Activated naive CD4-positive, alpha-beta T cell treated with anti-CD3 and anti-CD28 coated beads, Interleukin-2, amount 50 U/mL, for 16 hours (primary cell): ENCODE measurements at places on chromosomes 5 and 9.

- DNase-seq, result no peak
Measured at GRCh38 chr5:72040513-72040912, 66.8 kb upstream of the MAP1B start.

DNA sequence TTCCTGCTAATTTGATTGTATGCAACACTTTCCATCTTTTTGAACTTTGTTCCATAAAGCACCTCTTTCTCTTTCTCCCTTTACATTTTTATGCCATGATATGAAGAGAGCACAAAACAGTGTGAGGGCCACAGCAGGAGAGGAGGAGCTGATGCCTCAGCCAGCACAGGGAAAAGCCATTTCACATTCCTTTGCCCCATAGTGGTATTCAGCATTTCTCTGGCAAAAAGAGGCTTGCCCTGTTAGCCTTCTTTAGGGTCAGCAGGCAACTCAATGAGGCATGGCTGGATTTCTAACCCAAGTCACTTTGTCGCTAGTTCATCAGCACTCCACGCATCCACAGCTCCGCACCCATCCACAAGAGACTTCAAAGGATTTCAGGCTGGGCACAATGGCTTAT lies 23.1 kb upstream of the TRPC7 start:
- DNase-seq, result no peak

GRCh38 chr9:77161191-77161590 lies 16.1 kb upstream of the VPS13A start:
- no peak for DNase-seq

GRCh38 chr5:39394946-39395345 lies 29.8 kb downstream of the DAB2 start:
- DNase-seq, result no peak

- DNase-seq, result peak; percentile 50
Measured at GRCh38 chr5:6829150-6829784, 116.0 kb downstream of the TENT4A start.

GRCh38 chr9:129281506-129282145 lies 103.6 kb upstream of the IER5L start:
- no peak for DNase-seq

GRCh38 chr5:119706049-119706448 lies 76.7 kb downstream of the FAM170A start:
- no peak for DNase-seq

DNA sequence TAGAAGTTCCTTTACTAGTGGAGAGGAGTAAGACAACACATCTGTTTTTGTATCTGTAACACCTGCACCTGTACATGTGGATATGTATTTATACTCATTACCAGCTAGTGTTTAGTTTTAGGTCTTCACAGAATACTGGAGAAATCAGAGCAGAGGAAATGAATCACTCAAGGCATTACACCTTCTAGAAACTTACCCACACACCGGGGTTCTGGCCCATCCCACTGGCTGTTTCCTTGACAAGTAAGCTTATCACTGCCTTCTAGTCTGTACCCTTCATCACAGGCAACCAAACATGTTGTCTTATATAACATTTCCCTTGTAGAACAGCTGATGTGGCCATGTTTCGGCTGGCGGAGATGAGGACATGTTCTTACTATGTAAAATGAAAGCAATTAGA lies 76.7 kb downstream of the SVEP1 start:
- DNase-seq, result no peak

DNA sequence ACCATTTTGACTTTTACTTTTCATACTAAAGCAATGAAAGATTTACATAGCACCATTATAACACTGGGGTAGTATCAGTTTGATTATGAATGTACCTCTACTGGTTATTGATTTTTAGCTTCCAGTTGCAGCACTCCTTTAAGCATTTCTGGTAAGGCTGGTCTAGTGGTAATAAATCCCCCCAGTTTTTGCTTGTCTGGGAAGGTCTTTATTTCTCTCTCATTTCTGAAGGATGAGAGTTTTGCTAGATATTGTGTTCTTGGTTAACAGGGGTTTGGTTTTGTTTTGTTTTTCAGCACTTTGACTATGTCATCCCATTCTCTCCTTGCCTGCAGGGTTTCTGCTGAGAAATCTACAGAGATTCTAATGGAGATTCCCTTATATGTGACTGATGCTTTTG lies 26.9 kb upstream of the IGFBPL1 start:
- DNase-seq, result no peak

DNA sequence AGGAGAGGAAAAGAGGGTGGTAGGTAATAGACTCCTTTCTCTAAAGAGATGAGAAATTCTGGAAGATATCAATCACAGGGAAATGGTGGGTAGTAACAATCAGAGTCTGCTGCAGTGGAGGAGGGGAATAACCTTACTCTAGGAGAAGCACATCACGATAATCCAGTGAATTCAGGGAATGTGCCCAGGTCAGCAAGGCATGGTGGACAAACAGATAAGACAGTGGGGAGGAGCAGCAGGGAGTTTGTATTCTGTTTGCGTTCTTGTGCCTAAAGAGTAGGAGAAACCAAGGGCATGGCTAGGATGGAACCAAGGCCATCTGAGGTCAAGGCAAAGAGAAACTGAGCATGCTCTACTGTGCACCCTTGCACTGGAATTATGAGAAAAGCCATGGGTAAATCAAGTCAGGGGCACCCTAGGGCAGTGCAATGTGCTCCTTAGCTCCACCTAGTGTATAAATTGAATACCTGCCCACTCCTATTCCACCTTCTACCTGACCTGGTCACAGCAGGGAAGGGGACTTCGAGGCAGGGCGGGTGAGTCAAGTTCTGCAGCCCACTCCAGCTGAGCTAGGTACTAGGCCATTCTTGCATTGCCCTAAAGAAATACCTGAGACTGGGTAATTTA lies 31.6 kb downstream of the RETREG1 start:
- DNase-seq, result no peak

- DNase-seq, result no peak
Measured at GRCh38 chr5:164306662-164307061, 801.2 kb downstream of the MAT2B start.

- no peak for DNase-seq
Measured at GRCh38 chr5:132815454-132815853, 2.4 kb downstream of the SOWAHA start.

DNA sequence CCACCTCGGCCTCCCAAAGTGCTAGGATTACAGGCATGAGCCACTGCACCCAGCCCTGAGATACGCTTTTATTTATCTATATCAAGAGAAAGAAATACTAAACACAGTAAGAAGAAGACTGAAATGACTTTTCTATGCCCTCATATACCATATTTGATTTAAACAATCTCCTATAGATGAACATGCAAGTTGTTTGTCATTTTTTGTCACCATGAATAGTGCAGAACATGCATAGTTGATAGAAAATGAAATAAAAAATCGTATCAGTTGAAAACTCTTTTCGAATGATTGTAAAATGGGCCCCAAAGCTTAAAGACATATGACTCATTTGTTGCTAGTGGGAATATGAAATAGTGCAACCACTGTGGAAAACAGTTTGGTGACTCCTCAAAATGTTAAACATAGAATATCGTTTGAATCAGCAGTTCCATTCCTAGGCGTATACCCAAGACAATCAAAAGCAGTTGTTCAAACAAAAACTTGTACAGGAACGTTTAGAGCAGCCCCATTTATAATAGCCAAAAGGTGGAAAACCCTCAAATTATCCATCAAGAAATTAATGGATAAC lies 61.4 kb upstream of the ANKH start:
- DNase-seq, result no peak

DNA sequence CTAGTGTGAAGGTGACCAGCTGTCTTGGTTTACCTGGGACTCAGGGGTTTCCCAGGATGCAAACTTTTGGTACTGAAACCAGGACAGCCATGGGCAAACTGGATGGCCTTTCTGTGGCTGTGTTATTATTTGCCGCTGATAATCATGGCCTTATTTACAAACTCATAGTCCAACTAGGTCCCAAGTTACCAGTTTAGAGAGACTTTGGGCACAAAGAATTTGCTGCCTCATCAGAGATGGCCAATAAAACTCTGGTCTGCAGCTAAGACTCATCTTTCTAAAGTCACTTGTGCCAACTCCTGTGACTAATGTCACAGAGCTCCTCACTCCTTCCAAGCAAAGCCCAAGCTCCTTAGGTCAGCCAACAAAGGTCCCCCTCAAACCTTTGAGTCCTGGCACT lies 47.5 kb upstream of the PLPP6 start:
- DNase-seq, result no peak

DNA sequence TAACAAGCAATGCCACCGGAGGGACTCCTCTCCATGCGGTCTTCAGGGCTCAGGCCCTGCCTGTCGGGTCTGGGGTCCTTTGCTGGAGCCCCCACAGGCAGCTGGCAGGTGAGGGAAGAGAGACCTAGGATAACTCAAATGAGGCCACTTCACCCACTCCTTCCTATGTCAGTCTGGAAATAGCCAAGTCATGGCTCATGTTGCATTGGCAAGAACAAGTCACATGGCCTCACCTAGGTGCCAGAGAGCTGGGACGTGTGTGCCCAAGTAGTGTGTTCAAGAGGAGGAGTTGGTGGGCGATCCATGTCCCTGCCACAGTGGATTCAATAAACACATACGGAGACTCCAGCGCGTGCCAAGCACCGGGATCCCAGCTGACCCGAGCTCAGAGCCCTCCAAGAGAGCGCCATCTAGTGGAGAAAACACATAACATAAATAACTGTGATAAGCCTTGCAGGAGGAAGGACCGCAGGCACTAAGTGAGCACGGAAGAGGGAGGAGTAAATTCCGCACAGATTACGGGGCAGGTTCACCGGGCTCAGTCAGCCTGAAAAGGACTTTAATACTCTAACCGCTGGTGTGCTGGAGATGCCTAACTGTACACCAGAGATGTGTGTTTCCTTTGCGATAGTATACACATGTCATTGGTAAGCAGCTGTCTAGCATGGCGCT lies 580.8 kb downstream of the CCDC171 start:
- DNase-seq, result no peak

GRCh38 chr5:10489810-10490426 lies 48.2 kb downstream of the ROPN1L start:
- no peak for DNase-seq

- DNase-seq, result no peak
Measured at GRCh38 chr9:107323836-107324585, 40.9 kb downstream of the RAD23B start.

GRCh38 chr9:1208157-1208556 lies 158.0 kb downstream of the DMRT2 start:
- no peak for DNase-seq
